Vagina (tissue), 2 donors: ENCODE measurements at places on chromosomes 3 and 15.

- DNase-seq: no peak
Observed at GRCh38 chr3:119652306-119653033, 7.9 kb downstream of the POPDC2 start.

- DNase-seq: no peak
Observed at GRCh38 chr15:66134284-66134683, 119.3 kb downstream of the MEGF11 start.

DNA sequence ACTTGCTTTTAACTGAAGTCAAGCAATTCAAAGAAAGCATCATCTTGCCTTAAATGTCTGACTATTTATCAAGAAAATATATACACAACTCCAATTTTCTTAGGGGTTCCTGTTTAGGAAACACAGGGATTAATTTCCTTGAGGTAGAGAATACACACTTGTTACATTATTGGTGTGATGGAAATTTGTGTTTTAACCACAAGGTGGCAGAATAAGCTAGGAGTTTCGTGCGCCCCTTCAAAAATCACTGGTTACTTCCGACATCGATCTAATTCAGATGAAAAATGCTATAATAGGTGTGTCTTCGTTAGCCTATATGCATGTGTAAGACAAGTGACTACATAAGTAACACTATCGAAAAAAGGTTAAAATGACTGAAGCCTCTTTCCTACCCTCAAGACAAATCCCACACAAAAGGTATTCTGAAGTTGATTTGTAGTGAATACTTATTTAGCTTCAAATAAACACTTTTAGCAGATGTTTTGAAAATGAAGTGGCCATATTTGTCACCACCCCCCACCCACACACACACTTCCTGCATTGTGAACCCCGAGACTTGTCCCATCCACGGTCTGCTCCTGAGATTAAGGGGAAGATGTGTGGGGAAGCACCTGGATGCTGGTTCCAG, 246.5 kb downstream of the ROBO1 start:
- DNase-seq: no peak

DNA sequence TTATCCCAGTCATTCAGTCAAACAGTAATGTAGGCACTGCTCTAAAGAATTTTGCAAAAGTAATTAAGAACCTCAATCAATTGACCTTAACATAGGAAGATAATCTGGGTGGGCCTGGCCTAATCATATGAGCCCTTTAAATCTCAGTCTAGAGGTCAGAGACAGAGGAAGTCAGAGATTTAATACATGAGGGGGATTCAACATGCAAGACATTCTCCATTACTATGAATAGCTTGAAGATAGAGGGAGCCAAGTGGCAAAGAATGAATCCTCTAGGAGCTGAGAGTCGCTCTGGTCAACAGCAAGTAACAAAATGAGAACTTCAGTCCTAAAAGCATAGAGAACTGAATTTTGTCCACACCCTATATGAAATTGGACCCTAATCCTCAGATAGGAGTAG, 39.0 kb upstream of the MBNL1 start:
- no peak for DNase-seq

GRCh38 chr3:46778101-46778500, 60.4 kb upstream of the PRSS50 start:
- DNase-seq: no peak

GRCh38 chr15:72584006-72584405, 70.5 kb upstream of the GOLGA6B start:
- DNase-seq: no peak

DNA sequence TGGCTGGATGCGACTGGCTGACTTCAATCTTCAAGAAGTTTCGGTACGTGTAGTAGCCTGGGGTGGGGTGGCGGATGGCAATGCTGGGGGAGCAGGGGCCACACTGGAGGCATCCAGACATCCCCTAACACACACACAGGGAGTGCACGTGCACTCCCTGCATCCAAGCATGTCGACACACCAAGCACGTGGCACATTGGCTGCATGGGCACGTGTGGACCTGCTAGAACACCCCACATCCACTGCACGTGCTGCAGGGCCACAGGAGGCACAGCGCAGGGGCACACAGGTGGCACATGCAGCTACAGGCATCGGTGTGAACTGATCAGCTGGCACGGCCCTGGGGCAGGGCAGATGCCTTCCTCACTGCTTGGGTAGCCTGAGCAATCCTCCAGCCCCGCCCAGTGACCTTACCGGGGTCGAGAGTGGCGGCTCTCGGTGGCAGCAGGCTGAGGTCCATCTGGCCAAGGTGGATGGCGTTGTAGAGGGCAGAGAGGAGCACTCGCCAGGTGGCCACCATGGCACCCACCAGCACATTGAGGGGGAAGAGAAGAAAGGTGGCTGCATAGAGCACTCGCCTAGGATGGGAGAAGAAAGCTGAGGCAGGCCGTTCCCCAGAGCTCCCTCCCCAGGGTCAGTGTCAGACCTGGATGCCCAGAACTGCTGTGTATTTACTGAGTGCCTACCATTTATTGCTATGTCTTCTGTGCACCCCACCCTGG, 7.5 kb downstream of the ISLR start:
- DNase-seq: no peak

GRCh38 chr15:52284164-52284563, 11.4 kb downstream of the MYO5C start:
- no peak for DNase-seq

DNA sequence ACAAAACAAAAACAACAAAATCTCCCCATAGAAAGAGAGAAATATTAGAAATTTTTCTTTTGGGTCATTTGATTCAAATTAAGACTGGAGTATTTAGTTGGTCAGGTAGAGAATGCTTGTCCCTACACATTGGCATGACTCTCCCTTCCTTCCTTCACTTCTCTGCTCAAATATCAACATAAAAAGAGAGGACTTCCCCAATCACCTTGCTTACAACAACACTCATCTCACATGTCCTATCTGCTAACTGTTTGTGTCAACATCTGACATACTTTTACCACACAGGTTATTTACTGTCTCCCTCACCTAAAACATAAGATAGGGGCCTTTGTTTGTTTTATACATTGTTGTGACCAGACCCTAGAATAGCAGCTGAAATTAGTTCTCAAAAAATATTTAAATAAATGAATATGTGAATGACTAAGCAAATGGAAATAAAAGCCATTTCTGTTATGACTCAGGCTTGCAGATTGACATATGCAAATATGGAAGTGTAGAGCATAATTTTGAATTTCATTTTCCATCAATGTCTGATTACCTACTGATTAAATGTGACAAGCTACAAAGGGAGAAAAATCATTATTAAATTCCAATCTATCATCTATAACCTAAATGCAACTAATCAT, 304.8 kb downstream of the CTNNB1 start:
- no peak for DNase-seq

- DNase-seq: no peak
Observed at GRCh38 chr3:175606650-175607318, 747.6 kb downstream of the NAALADL2 start.

DNA sequence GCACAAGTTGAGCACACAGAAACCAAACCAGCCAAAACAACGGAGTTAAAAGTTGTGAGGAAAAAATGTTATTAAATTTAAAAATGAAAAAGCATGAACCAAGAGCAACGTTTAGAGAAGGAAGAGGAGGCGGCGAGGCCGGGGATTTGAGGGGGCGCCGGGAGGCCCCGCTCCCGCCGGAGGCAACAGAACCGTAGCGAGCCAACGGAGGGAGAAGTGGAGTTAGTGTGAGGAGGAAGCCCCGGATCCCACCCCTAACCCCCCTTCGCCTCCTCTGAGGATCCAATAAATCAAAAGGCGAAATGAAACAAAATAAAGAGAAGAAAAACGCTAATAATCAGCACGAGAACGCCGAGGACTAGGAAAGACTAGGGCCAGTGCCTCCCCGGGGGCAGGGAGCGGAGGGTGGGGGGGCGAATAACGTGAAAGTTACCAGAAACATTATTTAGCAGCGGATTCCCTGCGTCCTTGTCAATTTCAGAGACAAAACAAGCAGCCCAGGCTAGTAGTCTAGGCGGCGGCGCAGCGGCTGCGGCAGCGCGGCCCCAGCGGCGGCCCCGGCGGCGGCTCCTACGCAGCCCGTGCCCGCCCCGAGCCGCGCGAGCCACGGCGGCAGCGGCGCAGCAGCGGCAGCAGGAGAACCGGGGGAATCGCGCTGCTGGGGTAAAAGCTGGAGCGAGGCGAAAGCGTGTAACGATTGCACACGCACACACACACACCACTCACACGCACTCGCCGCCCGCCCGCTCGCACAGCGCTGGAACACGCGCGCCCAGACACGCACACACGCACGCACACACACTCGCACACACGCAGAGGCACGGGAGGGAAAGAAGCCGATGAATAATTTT, 1.7 kb downstream of the MEIS2 start:
- no peak for DNase-seq

DNA sequence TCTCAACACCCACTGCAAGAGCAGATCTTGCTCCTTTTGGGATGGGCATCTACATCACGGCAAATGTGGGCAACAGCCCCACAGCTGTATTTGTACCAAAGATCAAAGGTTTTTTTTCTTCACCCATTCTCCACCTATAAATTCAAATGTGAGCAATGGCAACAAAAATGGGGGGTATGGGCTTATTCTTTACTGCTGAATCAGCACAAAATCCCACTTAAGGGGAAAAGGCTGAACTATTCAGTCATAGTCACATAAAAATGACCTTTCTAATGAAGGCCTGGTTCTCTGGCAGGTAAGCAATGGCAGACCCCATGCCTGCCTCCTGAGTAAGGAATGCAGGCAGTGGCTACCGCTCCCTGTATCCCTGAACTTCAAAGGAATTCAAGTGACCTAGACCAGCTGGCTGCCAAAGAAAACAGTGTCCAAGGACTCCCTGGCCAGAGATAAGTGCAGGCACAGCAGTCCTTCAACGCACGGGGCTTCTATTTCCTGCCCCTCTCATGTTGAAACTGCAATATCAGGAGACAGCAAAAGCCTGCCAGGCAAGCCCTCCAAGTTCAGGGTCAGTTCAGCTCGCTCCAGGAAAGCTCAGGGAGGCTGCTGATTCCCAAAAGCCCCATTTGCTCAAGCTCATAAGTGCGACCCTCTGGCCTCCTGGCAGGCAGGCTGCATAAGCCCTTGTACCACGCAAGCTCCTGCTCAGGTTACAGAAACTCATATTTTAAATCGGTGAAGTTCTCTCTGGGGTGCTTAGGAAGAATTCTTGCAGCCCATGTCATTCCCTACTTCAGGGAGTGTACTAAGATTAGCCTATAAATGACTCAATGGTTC, 134.1 kb downstream of the PDZRN3 start:
- no peak for DNase-seq

- no peak for DNase-seq
Observed at GRCh38 chr15:53114960-53115359, 324.8 kb upstream of the ONECUT1 start.

GRCh38 chr3:17542591-17542990, 199.8 kb downstream of the TBC1D5 start:
- DNase-seq: no peak

- DNase-seq: no peak
Observed at GRCh38 chr3:71360180-71360579, 223.3 kb downstream of the FOXP1 start.

- no peak for DNase-seq
Observed at GRCh38 chr3:169980055-169980454, 13.4 kb downstream of the SEC62 start.

DNA sequence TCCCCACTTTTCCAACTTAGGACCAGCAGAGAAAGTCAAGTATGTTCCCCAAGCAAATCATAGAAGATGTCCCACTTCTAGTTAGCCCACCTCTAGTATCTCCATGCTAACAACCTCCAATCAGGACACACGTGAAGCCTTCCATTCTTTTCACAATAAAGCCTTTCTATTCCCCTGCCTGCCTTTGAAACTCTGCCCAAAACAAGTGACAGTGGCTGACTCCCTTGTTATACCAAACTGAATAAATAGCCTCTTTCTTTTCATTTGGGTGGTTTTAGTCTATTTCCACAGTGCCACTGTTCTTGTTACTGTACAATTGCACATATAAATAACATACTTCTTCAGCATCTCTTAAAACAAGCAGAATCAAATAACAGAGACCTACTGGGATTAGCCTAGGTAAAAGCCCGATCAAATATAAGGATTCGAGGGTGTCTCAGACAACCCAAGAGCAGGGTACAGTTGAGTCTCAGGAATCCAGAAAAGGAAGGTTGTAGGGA, 118.0 kb upstream of the NPHP3 start:
- DNase-seq: no peak

DNA sequence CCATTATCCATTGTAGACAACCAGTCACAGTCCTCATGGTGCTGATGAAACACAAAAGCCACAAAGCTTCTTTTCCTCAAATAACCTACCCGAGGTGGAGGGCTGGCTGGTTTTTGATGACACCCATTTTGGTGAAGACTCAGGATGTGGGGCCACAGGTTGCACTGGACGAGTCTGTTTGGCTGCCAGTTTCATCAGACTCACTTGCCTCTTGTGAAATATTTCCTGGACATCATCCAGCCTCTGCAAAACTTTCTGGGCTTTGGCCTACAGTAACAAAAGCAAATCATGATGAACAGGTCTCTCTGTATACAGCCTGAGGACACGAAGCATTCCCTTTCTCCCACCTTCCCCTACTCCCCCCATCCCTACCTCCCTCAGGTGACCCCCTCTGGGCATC, 42.2 kb downstream of the B3GNT5 start:
- DNase-seq: no peak

- DNase-seq: no peak
Observed at GRCh38 chr3:45826908-45827307, 15.0 kb downstream of the LZTFL1 start.

DNA sequence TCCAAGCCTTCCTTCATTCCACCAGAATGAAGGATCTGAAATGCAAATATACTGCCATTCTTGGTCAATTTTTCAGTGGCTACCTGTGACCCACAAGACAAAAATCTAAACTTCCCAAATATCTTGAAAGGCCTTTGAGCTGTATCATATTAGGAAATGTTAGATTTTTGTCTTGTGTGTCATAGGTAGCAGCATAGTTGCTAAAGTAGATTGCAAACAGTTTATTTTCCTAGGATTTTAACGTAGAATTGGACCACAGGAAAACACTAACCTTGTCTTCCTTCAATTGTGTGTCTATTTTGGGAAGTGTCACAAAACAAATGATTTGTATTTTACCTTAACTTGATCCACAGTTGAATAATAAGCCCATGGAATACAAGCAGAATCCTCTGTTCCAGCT, 42.4 kb downstream of the CP start:
- no peak for DNase-seq

DNA sequence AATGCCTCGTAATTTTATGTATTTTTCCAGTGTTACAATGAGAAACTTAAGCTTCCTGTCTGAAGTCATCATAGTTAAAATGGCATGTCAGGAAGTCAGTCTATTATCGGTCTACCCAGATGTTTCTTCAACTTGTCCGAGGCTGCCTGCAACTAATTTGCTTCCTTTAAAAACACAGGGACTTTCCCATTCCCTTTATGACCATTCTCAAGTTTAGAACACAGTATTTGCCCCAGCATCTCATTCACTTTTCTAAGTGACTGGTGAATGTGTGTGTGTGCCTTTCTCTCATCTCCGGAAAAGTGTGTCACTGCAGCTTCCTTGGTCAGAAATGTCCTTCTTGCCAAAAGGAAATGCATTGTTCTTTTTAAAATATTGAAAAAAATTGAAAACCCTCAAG, 466.6 kb downstream of the RAP2B start:
- no peak for DNase-seq

- no peak for DNase-seq
Observed at GRCh38 chr3:70766301-70766700, 453.9 kb upstream of the MDFIC2 start.

GRCh38 chr3:197298945-197299854, 788 bp upstream of the DLG1 start:
- no peak for DNase-seq

- no peak for DNase-seq
Observed at GRCh38 chr15:89150287-89150686, 62.0 kb downstream of the ABHD2 start.
